NCI-H1694 treated with DMSO at 0.1 percent for 48 hours (cell line): ENCODE measurements at places on chromosomes 6 and 20.

- no peak for DNase-seq
Measured at GRCh38 chr20:2814076-2814475, 711 bp upstream of the C20orf141 start.

DNA sequence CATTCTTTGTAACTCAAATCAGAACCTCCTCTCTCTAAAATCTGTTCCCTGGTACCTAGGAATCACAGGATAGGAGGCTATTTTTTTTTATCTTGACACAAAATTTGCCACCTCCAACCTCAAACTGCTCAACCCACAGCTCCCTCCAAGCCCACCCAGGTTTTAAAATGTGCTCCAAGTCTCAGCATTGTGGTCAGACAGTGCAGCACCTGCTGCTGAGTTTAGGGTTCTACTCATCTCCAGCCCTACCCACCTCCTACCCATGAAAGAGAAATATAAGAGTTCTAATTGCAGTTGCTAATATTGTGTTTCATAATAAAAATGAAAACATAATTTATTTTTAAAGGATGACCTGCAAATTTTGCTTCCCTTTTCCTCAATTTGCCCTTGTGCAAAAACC lies 496.5 kb downstream of the MAFB start:
- DNase-seq = no peak

GRCh38 chr6:125816828-125817280 lies 26.1 kb downstream of the NCOA7 start:
- no peak for DNase-seq

DNA sequence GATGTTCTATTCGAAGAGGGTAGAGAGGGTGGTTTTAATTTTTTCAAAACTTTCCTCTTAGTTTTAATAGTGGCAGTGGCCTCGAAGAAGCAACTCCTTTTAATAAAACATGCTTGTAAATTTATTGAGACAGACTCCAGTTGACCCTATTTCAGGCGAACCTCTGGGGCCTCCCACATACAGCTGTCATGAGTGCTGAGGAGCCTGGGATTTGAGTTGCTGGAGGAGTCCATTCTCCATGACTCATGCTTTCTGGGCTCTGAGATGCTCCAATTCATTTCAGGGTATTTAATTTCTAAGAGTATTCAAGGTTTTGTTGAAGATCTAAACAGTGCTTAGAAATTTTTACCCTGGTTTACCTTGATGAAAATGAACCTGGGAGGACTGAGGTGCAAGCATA lies 580.4 kb downstream of the CBLN4 start:
- DNase-seq = no peak

- no peak for DNase-seq
Measured at GRCh38 chr20:58713801-58714339, 21.3 kb downstream of the NPEPL1 start.

GRCh38 chr6:151885234-151885633 lies 77.8 kb downstream of the ESR1 start:
- no peak for DNase-seq

- DNase-seq = no peak
Measured at GRCh38 chr6:46011188-46012085, 4.2 kb downstream of the CLIC5 start.

- no peak for DNase-seq
Measured at GRCh38 chr6:90663873-90664272, 77.0 kb upstream of the MAP3K7 start.

DNA sequence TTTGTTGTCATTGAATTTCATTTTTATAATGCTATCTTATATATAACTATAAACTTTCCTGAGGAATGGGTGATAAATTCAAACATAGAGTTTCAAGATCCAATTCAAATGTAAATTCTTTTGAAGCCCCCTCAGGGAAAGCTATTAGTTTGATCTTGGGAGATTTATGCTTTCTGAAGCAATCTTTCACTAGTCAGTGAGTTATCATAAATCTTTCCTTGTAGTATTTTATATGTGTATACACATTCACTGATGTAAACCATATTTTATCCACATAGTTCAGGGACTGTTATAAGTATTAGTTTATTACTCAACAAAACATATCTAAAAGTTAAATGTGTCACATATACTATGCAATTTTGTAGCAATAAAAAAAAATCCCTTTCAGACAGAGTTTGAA lies 2.9 kb upstream of the EPM2A start:
- no peak for DNase-seq

DNA sequence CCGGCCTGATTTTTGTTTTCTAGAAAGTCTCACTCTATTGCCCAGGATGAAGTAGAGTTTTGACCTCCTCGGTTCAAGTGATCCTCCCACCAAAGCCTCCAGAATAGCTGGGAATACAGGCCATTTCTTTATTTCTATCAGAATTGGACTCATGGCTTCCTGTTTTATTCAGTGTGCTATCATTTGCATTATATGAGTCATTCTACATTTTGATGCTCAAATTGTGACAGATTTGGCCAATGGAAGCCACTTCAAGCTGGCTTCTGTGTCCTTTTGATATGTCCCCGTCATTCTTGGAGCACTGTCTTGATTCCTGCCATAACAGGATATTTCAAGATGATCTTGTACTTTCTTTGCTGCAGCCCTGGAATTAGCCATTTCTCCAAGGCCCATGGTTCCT lies 75.1 kb downstream of the CNBD2 start:
- DNase-seq = no peak

DNA sequence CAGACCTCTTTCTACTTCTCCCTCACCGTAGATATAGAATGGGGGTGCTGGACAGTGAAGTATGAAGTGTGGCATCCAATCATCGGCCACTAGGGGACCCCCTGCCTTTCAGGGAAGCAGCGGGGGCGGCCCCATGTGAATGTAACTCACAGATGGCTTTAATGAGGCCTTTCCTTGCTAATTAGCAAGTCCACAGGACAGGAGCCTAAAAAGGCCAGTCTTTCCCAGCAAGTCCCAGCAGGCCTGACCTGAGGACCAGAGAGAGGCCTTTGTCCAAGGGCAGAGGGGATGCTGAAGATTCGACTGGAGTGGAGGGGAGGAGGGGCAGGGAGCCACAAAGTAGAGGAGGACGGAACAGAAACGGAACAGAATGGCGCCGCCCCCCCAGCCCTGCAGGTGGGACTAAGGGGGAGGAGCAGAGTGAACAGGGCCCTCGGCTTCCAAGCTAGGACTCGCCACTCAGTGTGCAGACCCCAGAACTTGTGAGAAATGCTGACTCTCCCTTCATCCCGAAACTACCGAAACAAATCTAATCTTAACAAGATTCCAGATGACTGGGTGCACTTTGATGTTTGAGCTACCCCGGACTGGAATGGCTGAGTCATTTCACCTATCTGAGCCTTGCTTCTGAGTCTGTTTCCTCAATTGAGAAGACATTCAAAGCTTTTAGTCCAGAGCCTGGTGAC lies 5.8 kb downstream of the C6orf132 start:
- DNase-seq = no peak

DNA sequence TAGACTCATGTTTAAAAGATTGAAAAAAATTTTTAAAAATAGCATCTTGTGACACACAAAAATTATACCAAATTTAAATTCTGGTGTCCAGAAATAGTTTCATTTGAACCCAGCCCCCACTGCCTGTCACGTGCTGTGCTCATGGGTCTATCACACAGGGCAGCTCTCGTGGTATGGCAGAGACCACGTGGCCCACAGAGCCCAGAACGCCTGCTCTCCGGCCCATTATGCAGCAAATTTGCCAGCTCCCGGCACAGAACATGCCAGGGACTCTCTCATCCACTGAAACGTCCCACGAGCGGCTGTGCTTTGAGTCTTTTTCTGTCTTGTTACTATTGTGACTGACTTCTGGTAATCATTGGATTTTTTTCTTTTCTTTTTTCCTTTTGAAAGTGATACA lies 224.3 kb downstream of the TTLL2 start:
- DNase-seq = no peak

DNA sequence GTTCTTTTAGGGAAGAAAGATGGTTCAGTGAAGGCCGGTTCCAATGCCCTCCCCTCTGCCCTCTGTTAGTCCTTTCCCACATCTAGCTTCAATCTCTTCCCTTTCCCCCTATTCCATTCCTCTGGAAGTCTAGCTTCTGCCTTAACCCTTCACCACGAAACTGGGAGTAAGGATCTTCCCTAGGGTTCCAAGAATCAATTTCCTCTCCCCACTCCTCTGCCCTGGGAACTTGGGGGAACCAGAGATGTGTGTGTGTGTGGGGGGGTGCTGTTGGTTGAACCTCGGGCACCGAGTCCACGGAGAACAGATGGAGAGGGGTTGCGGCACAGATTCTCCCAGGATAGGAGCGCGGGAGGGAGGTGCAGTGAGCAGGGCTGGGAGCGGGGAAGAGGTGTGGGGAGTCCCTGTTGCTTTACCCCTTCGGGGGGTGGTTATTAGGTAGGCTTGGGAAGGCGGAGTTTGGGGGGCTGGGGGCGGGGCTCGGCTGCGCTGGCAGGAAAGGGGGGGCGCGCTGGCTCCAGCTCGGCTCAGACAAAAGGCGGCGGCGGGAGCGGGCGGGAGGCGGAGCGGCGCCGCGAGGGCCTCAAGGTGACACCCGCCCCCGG lies at the start of gene TMEM151B:
Gene TMEM151B (plus strand): TSS at position 530 of the 605 bp plus-strand sequence. CDS start 293 bp downstream, outside the sequence.
- DNase-seq = no peak
